ENCODE measurements at places on chromosomes 4 and X. TPM values are rescaled to one million over a fixed set of nuclear protein-coding genes. Genes with fewer than 3 reads are reported as not detected.

The TMEM271 gene
- polyA plus RNA-seq: not detected

- H3K36me3 ChIP-seq: peaks cover 4% of the 10 kb centered on the region
- H3K27ac ChIP-seq: no peak overlapping the region
- no peaks in the 10 kb centered on the region for H3K27me3 ChIP-seq
These were observed 54.1 kb downstream of the GAB1 start for GRCh38 chr4:143390764-143391163.

DNA sequence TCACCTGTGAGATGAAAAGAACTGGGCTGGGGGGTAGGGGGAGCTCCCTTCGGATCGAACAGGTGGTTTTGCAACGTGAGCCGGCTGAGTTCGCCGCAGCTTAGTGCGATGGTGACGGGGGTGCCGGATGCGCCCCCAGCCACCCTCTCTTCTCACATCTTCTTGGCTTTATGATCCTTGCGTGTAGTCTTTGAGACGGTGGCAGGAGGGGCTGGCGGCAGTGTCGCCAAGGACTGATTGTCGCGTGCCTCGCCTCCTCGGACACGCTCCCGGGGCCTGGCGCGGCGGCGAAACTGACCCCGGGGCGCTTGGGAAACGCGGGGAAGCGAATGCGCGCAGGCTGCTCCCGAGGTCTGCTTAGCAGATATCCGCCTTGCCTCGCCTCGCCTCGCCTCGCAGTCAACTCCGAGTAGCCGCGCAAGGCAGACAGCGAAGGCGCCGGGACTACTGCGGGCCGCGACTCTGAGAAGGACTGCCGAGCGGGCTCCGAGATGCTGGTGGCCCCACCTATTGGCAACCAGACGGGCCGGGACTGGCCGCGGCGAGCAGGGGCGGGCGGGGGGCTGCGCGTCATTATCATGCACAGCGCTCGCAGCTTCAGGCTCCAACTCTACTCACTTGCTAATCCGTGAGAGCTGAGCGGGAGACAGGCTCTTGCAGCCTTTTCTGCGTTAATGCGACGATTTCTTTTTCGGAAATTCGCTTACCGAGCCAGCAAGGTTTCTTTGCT lies 1.5 kb downstream of the GRID2 start:
- peak; percentile 77 for DNase-seq
- H3K4me1 ChIP-seq: peaks cover 3% of the 10 kb centered on the region
- H3K27me3 ChIP-seq: peaks cover 45% of the 10 kb centered on the region
- no peak overlapping the region for H3K27ac ChIP-seq
- no peaks in the 10 kb centered on the region for H3K36me3 ChIP-seq

DNA sequence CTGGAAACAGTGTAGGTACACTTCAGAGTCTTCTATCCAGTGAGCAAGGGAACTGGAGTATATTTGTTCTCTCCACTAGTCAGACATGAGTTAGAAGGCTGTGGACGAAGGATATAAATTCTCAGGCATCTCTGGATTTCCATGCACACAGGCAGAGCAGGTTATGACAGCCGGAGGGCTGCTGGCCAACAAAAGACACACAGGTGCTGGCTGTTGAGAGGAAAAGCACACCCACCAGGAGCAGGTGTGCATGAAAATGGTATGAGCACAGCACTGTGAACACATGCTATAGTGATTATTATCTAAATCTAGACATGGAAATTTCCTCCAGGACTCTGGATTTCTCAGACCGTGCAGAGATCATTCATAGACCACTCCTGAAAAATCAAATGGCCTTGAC lies 444.7 kb upstream of the RPS6KA3 start:
- peaks cover 5% of the 10 kb centered on the region for H3K27me3 ChIP-seq
- no peaks in the 10 kb centered on the region for H3K36me3 ChIP-seq
- no peak overlapping the region for H3K27ac ChIP-seq

- no peaks in the 10 kb centered on the region for H3K36me3 ChIP-seq
- no peaks in the 10 kb centered on the region for H3K27me3 ChIP-seq
These were observed 30.7 kb downstream of the TSPAN5 start for GRCh38 chr4:98627531-98628257.

GRCh38 chr4:129883996-129884395 lies 788.0 kb downstream of the C4orf33 start:
- no peak overlapping the region for H3K27ac ChIP-seq
- no peak for DNase-seq
- H3K4me1 ChIP-seq: no peaks in the 10 kb centered on the region
- no peaks in the 10 kb centered on the region for H3K36me3 ChIP-seq
- no peaks in the 10 kb centered on the region for H3K27me3 ChIP-seq

The CFAP47 gene
- 0.83 TPM for polyA plus RNA-seq

The MAGEA6 gene
- polyA plus RNA-seq: not detected

The UPF3B gene
- 5.0 TPM for polyA plus RNA-seq

The SHISA3 gene
- 1.8 TPM for polyA plus RNA-seq

- no peaks in the 10 kb centered on the region for H3K4me1 ChIP-seq
- H3K36me3 ChIP-seq: no peaks in the 10 kb centered on the region
- H3K4me3 ChIP-seq: no peak overlapping the region
- no peak for DNase-seq
- H3K27ac ChIP-seq: no peak overlapping the region
- H3K27me3 ChIP-seq: no peaks in the 10 kb centered on the region
These were observed 125.2 kb downstream of the AREG start for GRCh38 chr4:74570095-74570494.

DNA sequence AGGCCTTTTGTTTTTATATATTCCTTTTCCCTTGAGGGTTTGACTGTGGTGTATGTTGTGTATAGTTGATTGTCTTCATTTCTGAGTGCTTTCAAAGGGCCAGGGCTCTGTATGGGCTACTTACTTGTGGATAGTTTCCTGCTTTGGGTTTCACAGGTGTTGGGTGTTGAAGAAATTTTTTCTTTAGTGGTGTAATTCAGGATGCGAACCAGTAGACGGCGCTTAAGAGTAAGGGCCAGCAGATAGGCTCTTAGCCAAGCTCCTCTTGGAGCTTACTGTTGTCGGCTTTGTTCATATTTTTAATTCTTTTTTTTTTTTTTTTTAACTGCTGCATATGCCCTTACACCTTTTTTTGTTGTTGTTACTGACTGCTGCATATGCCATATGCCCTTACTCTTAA lies 276.3 kb upstream of the GALNT7 start:
- no peaks in the 10 kb centered on the region for H3K36me3 ChIP-seq
- H3K27ac ChIP-seq: no peak overlapping the region
- no peaks in the 10 kb centered on the region for H3K4me1 ChIP-seq
- no peak for DNase-seq
- H3K4me3 ChIP-seq: no peak overlapping the region

The PNMA6F gene
- not detected for polyA plus RNA-seq

The SCLT1 gene
- polyA plus RNA-seq: 4.3 TPM

- H3K4me3 ChIP-seq: no peak overlapping the region
- no peak overlapping the region for H3K27ac ChIP-seq
- no peaks in the 10 kb centered on the region for H3K36me3 ChIP-seq
- no peaks in the 10 kb centered on the region for H3K27me3 ChIP-seq
- DNase-seq: no peak
These were observed 9.5 kb downstream of the GUCY1B1 start for GRCh38 chr4:155768370-155768769.

DNA sequence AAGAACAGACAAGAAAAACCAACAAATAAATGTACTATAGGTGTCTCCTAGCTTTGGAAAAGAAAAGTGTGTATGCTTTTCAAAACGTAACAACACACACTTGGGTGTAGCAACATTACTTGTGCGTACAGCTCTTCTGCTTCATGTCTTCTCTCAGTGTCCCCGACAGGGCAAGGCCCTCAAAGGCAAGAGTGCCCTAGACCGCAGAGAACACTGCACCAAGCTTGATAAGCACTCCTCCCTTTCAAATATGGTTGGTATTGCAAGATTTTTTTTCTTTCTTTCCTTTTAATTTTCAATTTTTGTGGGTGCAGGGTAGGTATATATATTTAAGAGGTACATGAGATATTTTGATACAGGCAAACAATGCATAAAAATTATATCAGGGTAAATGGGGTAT lies 106.8 kb downstream of the EIF4E start:
- H3K27ac ChIP-seq: no peak overlapping the region
- no peak for DNase-seq
- H3K27me3 ChIP-seq: no peaks in the 10 kb centered on the region
- no peaks in the 10 kb centered on the region for H3K36me3 ChIP-seq

DNA sequence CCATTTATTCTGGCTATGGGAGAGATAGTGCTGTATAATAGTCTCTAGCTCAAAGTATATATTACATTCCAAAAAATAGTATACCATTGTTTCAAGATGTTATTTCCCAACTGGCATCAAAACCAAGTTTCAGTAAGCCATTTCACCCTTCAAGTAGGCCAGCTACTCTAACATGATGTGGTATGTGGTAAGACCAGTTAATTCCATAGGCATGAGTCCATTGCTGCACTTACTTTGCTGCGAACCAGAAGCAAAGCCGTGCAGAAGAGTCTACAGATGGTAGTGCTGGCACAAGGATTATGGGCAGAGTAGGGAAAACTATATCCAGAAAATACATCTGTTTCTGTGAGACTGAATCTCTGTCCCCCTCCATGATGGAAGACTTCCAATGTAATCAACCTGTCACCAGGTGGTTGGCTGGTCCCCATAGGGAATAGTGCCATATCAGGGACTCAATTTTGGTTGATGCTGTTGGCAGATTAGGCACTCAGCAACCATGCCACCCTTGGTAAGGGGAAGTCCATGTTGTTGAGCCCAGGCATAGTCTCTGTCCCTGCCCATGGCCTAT lies 49.8 kb upstream of the HSD17B10 start:
- DNase-seq: peak; percentile 7
- H3K27ac ChIP-seq: no peak overlapping the region
- H3K36me3 ChIP-seq: no peaks in the 10 kb centered on the region
- H3K27me3 ChIP-seq: peaks cover 3% of the 10 kb centered on the region
- H3K4me3 ChIP-seq: no peak overlapping the region

- H3K4me1 ChIP-seq: no peaks in the 10 kb centered on the region
- DNase-seq: no peak
- no peak overlapping the region for H3K27ac ChIP-seq
- no peaks in the 10 kb centered on the region for H3K27me3 ChIP-seq
- peaks cover 10% of the 10 kb centered on the region for H3K36me3 ChIP-seq
- no peak overlapping the region for H3K4me3 ChIP-seq
These were observed 12.0 kb upstream of the BDH2 start for GRCh38 chr4:103111598-103111997.

DNA sequence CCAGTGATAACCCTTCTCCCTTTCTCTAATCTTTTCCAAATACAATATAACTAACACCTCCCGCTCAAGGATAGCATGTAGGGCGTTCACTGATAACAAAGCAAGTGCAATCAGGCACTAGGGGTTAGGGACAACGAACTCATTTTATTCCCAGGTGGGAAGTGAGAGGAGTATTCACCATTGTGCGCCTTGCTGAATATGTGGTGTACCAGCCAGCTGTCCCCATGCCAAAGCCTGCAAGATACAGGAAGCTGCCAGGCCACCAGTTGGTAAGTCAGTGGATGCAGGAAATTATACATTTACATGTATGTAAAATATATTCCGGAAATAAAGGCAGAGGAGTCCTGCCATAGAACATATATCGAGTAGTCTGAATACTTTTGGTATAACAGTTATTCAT lies 6.3 kb upstream of the HPRT1 start:
- H3K27ac ChIP-seq: no peak overlapping the region
- H3K4me3 ChIP-seq: no peak overlapping the region
- no peaks in the 10 kb centered on the region for H3K36me3 ChIP-seq
- no peak for DNase-seq
- H3K4me1 ChIP-seq: no peaks in the 10 kb centered on the region
- H3K27me3 ChIP-seq: peaks cover 2% of the 10 kb centered on the region

DNA sequence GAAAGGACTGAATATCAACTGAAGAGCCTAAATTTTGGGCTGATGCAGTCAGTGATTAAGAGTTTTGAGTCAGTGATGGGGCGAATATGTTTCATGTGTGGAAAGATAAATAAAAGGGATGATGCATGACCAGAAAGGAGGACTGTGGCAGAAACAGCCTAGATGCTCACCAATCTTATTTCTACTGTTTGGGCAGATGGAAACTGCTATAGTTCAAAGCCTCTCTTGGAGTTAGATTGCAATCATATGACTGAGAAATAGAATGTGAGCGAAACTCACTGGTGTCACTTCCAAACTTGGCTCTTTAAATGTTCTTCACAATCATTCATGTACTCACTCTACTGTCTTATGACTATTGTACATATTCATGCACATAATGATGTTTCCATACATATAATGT lies 35.4 kb upstream of the YTHDC1 start:
- no peak for DNase-seq
- H3K27ac ChIP-seq: no peak overlapping the region
- H3K4me1 ChIP-seq: no peaks in the 10 kb centered on the region
- H3K36me3 ChIP-seq: no peaks in the 10 kb centered on the region
- H3K4me3 ChIP-seq: no peak overlapping the region
- H3K27me3 ChIP-seq: no peaks in the 10 kb centered on the region

The UNC5C gene
- 0.68 TPM for polyA plus RNA-seq

GRCh38 chr4:3286335-3287175 lies 6.3 kb upstream of the RGS12 start:
- peaks cover 5% of the 10 kb centered on the region for H3K27me3 ChIP-seq
- H3K4me1 ChIP-seq: peaks cover 19% of the 10 kb centered on the region
- H3K4me3 ChIP-seq: no peak overlapping the region

The HGFAC gene
- 2.6 TPM for polyA plus RNA-seq

DNA sequence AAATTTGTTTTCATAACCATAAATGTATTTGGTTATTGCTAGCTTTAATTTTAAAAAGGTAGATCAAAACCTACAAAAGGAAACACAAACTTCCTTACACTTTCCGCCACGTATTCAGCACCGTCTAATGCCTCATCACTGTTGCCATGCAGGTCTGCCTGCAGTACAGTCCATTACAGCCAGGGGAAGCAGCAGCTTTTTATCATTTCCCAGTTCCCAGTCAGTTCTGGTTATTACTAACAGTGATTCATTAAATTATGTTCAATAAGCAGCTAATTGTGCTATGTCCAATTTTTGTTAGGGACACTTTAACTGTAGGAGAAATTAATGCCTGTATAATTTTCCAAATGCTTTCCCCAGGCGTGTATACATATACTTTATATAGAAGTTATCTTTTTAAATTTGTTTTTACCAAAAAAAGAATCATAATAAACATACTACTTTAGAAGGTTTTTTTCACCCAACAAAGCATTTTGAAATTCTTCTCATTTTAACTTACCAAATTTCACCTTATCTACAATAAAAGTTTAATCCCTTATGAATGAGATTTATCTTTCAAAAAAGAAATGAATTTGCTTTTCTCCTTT lies 93.3 kb downstream of the ANXA3 start:
- no peaks in the 10 kb centered on the region for H3K27me3 ChIP-seq
- peak; percentile 78 for DNase-seq
- H3K36me3 ChIP-seq: no peaks in the 10 kb centered on the region
- H3K27ac ChIP-seq: no peak overlapping the region
- peaks cover 3% of the 10 kb centered on the region for H3K4me1 ChIP-seq
- no peak overlapping the region for H3K4me3 ChIP-seq

- H3K27ac ChIP-seq: no peak overlapping the region
- no peaks in the 10 kb centered on the region for H3K4me1 ChIP-seq
- H3K27me3 ChIP-seq: no peaks in the 10 kb centered on the region
- no peak for DNase-seq
- H3K4me3 ChIP-seq: no peak overlapping the region
These were observed 14.7 kb upstream of the KLHL8 start for GRCh38 chr4:87235020-87235671.

The PCYT1B gene
- 0.35 TPM for polyA plus RNA-seq

GRCh38 chr4:123649645-123650391 lies 253.2 kb downstream of the SPRY1 start:
- H3K4me1 ChIP-seq: peaks cover 4% of the 10 kb centered on the region
- DNase-seq: peak; percentile 84
- no peaks in the 10 kb centered on the region for H3K36me3 ChIP-seq
- peak overlapping the region; percentile 80 for H3K27ac ChIP-seq

Measured in lung (tissue), 17 donors.